Body of pancreas (tissue), 4 donors: ENCODE measurements at places on chromosomes 13 and 19. TPM values are rescaled to one million over a fixed set of nuclear protein-coding genes. Genes with fewer than 3 reads are reported as not detected.

DNA sequence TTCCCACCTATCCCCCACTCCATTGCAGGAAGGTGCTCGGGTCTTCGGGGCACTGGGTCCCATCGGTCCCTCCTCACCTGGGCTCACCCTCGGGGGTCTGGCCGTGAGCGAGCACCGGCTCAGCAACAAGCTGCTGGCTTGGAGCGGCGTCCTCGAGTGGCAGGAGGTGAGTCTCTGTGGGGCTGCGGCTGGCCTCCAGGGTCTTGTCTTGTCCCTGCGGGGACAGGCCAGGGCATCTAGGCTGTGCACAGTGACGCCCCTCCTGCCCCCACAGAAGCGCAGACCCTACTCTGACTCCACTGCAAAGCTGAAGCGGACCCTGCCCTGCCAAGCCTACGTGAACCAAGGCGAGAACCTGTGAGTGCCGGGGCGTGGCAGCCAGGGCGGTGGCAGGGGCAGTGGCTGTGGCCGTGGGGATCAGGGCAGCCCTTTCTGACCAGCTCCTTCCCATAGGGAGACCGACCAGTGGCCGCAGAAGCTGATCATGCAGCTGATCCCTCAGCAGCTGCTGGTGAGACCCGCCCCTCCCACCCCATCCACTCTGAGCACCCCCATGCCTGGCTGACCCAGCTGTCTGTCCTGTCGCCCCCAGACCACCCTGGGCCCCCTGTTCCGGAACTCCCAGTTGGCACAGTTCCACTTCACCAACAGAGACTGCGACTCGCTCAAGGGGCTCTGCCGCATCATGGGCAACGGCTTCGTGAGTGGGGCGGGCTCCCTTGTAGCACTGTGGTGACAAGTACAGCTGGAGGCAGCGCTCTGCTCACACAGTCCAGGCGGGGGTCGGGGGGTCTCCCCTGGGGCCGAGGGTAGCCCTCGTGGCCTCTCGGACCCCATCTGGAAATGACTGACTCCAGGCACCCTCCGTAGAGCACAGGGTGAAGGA is 3.7 kb downstream of the PTOV1 start:
- H3K27ac ChIP-seq = no peak overlapping the region
- H3K4me1 ChIP-seq = peaks cover 34% of the 10 kb centered on the region
- no peak for DNase-seq

- DNase-seq = no peak
- H3K27me3 ChIP-seq = no peaks in the 10 kb centered on the region
- H3K4me3 ChIP-seq = no peak overlapping the region
- peaks cover 19% of the 10 kb centered on the region for H3K36me3 ChIP-seq
- no peaks in the 10 kb centered on the region for H3K4me1 ChIP-seq
- H3K27ac ChIP-seq = no peak overlapping the region
These were observed 20.7 kb downstream of the EPN1 start for GRCh38 chr19:55695511-55696290.

DNA sequence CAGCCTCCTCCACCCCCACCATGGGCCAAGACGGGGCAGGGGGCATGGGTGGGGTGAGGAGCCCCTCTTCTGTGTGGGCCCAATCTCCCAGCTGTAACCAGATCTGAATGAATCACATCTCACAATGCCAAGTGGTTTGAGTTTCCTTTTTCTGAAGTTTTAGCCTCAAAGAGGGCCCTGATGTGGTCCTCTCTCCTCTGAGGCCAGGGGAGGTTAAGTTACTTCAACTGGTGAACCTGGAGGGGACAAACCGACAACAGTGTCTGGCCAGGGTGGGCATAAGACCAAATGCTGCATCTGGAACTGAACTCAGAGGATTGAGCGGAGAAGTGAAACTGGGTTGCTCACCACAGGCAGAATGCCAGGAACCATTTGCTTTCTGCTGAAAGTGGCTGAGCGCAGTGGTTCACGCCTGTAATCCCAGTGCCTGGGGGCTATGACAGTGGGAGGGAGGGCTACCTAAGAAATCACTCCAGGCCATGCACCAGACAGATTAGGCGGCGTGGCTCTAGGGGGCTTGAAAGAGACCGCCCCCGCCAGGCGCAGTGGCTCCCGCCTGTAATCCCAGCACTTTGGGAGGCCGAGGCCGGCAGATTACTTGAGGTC is 15.4 kb upstream of the IRGC start:
- no peak overlapping the region for H3K4me3 ChIP-seq
- DNase-seq = peak; percentile 32
- H3K36me3 ChIP-seq = no peaks in the 10 kb centered on the region
- H3K27me3 ChIP-seq = no peaks in the 10 kb centered on the region

GRCh38 chr13:75818179-75818967 is 182.2 kb downstream of the LMO7 start:
- H3K36me3 ChIP-seq = no peaks in the 10 kb centered on the region
- peaks cover 3% of the 10 kb centered on the region for H3K4me1 ChIP-seq
- H3K27ac ChIP-seq = no peak overlapping the region
- DNase-seq = no peak

GRCh38 chr19:16892868-16893685 is 4.3 kb downstream of the F2RL3 start:
- H3K27me3 ChIP-seq = no peaks in the 10 kb centered on the region
- H3K4me3 ChIP-seq = no peak overlapping the region
- H3K36me3 ChIP-seq = no peaks in the 10 kb centered on the region
- no peak for DNase-seq

Gene MUC16
- total RNA-seq = 0.52 TPM
